Brain (organoid and tissue), 16 donors: ENCODE measurements at places on chromosomes 2 and 18.

DNA sequence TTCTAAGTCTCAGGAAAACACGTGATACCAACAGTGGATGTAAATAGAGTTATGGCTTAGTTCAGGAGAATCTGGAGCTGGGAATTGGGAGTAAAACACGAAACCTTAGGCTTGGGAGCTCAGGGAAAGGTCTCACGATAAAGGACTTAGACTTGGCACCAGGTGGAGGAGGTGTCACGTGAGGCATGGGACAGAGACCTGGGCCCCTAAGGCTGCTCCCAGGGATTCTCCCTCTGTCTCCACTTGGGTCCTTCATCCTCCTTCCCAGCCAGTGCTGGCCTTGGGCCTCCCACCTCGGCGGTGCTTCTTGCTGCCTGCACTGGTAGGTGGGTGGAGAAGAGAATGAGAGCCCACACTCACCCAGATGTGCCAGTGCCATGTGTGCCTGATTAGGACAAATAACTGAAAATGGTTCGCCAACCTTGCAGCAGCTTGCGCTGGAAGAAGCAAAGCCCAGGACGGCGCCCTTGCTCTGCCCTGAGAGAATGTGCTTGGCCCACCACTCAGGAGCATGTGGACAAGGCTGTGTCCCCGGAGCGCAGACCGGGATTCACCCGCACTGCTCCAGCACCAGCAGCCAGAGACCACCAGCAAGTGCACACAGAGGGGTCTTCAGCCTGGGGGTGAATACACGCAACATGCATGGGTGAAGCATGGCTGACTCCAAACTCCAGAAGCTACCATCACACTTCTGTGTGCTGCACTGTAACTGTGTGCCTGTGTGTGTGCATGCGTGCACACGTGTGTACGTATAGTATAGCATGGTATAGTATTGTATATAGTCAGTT, 48.1 kb downstream of the PSMG2 start:
- DNase-seq: no peak

GRCh38 chr2:42906557-42907411, 114.4 kb upstream of the HAAO start:
- DNase-seq: peak; percentile 78

GRCh38 chr2:104412384-104412783, 441.5 kb upstream of the POU3F3 start:
- DNase-seq: peak; percentile 76

DNA sequence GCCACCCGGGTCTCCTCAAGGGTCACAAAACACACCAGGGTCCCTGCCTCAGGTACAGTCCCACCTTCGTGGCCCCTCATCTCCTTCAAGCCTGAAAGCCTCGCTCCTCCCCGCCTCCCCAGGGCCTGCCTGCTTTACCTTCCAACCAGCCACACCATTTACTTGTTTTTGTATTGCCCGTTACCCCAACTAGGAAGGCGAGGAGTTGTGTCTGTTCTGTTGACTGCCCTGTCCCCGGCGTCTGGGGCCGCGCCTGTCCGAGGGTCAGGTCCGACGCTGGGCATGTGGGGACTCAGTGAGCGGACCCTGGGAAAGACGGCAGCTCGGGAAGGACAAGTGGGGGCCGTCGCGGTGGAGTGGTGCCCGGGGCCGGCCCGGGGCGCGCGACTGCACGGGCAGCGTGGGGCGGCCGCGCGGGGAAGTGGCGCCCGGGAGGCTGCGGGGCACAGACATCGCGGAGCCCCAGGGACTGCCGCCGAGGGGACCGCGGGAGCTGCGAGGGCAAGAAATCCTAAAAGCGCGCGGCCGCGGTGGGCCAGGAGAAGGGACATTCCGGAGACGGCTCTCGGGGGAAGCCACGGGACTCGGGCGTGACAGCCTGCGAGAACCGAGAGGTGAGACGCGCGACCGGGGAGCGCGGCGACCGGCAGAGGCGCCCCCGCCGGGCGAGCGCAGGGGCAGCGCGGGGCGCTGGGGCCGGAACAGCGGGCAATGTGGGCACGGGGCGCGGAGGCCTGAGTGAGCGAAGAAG, 797 bp upstream of the GRHL1 start:
- peak; percentile 68 for DNase-seq

- no peak for DNase-seq
Observed at GRCh38 chr2:141517852-141518421, 612.9 kb downstream of the LRP1B start.

GRCh38 chr2:207133458-207133819, 32.3 kb downstream of the KLF7 start:
- DNase-seq: peak; percentile 74

- DNase-seq: peak; percentile 48
Observed at GRCh38 chr2:217433522-217433921, 569.3 kb downstream of the TNS1 start.

DNA sequence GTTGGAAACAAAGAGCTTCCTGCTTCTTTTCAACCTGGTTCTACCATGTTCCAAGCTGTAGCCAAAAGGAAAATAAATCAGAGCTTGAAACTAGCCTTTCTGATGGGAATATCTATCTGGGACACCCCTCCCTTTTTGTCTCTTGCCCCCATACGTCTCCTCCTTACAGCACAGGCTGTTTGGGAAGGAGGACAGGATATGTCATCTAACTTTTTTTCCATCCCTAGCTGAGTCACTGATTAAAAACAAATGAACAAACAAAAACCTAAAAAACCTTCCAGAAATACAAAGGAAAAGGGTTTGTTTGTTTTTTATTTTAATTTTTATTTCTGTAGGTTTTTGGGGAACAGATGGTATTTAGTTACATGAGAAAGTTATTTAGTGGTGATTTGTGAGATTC, 151.6 kb downstream of the FAM210A start:
- DNase-seq: no peak

- DNase-seq: no peak
Observed at GRCh38 chr18:59691996-59692395, 5.2 kb downstream of the CCBE1 start.

DNA sequence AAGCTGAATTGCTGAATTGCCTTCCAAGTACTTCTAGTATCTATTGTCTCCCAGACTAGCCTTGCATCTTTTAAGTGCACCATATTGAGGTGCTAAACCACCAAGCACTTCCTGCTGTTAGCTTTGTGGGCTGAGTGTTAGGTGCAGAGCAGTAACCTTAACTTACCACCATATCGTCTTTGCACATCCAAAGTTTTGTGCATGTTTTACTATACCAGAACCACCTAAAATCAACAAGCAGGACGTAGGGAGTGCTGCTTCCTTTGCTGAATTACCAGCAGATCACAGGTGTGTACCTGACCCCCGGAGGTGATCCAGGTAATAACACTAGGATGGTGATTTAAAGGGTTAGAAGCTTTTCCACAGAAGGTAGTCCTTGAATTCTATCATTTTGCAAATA, 359.9 kb upstream of the HNRNPA3 start:
- no peak for DNase-seq
